ENCODE measurements at places on chromosomes 2 and 18.
A peak's percentile ranks its signal among the peaks of the same experiment; 100 is the strongest.

DNA sequence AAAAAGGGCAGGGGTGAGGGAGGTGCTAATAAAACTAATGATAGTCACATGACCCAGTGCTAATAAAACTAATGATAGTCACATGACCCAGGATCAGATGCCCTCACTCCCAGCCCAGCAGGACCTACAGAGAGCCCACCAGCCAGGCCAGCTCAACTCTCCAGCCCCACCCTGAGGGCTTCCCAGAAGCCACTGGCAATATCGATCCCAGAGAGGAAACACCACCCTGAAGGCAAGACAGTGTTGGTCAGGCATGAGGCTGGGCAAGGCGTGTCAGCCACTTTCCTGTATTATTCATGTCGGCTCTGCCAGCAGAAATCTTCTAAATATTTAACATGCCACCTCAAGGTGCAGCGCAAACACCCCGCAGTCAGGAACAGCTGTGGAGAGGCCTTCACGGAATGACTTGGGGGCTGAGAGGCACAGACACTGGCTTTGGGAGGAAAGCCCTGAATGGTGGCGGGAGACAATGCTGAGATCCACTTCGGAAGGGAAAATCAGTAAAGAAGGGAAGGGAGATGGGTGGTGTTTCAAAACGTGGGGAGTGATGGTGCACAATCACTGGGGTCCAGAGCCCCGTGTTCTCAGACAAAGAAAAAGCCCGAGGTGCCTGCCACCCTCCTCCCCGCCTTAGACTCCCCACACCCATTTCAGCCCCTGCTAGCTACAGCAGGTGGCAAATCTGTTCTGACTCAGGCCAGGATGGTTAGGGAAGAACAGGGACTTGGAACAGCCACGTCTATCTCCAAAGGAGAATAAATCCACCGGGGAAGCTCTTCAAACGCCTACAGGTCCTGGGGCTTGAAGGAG, 1.4 kb downstream of the REEP1 start:
- DNase-seq: peak; percentile 34

GRCh38 chr18:36576339-36576738, 252.5 kb downstream of the TPGS2 start:
- no peak for DNase-seq

- no peak for DNase-seq
Observed at GRCh38 chr2:11811036-11811654, 64.7 kb downstream of the LPIN1 start.

DNA sequence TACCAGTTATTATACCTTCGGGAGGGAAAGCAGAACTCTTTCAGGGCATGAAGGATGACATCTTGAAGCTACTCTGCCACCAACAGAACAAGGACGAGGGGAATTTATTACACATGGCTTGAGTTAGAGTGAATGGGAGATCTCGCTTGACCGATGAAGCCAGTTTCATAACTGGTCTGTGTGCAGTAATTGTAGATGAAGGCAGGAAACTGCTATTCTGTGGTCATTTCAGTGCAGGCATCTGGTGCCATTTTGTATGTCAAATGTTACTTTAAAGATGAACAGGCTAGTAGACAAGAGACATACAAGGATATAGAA, 20.5 kb downstream of the GREB1 start:
- DNase-seq: no peak

- DNase-seq: no peak
Observed at GRCh38 chr2:30371028-30371689, 75.9 kb upstream of the LCLAT1 start.

DNA sequence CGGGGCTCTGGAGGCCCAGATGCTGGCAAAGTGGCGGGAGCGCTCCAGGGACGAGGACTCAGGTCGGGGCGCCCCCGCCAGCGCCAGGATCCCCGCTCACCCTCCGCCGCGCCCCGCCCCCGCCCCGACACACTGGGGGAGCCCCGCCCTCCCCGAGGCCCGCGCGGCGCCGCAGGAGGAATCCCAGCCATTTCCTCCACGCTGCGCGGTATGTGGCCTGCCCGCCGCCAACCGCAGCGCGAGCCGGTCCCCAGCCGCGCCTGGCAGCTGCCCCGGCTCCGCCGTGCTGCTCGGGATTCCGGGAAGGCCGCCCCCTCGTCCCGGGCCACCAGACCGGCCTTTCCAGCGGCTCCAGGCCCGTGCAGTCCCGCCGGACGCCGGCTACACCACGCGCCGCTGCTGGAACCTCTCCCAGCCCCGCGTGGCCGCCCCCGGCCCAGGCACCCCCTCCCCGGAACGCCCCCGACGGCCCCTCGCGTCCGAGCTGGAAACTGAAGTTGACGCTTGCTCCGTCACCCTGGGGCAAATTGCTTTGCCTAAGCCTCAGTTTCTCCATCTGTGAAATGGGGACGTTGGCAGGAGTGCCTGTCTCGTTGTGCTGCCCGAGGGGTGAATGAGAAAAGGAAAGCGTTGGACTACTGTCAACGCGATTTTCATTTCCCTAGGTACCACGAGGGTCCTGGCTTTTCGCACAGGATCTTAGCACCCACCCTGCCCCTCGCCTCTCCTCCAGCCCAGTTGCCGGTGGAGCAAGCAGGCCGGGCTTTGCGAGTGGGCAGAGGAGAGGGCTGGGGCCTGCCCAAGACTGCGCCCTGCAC, 53.6 kb downstream of the PKDCC start:
- no peak for DNase-seq

- DNase-seq: no peak
Observed at GRCh38 chr2:152355409-152355831, 20.4 kb downstream of the FMNL2 start.

- DNase-seq: no peak
Observed at GRCh38 chr2:112304298-112304941, 29.0 kb downstream of the ZC3H6 start.

- no peak for DNase-seq
Observed at GRCh38 chr2:100742277-100743254, 77.4 kb upstream of the NPAS2 start.

- DNase-seq: no peak
Observed at GRCh38 chr18:63131106-63131958, 188.2 kb downstream of the BCL2 start.

DNA sequence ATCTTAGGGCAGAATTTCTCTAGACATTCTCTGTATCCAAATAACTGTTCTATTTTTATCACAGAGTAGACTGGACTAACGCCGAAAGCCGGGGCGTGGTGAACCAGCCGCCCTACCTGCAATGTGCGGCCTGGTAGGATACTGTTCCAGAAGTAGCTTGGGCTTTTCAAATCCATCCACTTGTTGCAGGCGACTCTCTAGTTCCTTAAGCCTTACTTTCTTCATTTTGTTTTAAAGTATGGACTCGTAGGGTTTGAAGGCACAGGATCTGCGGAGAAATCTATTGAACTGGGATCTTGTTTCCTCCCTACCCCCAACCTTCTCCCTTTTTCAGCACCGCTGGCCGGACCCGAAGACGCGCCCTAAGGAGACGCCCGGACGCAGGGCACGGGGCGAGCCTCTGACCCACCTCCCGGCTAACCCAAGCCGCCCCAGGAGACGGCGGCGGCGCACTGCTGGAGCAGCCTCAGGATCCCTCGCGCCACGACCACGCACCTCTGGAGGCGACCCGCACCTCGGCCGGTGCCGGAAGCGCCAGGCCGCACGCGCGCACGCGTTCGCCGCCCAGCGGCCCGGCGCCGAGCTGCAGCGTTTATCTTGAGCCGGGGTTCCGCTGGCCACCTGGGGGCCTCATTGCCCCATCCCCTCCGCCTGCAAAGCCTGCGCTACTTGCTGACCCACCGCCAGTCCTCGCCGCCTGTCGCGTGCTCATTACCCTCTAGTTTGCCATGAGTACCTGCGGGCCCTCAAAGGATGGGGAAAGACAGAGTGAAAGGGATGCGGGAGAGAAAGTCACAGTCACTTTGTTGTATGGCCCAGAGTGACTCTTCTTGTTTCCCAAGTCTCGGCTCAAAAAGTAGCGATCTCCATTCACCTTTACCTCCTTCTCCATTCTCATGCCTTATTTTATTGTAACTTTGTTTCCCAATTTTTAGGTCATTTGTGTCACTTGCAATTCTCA, at the start of gene METTL5:
METTL5 (minus strand) TSS at position 533 of the 961 bp plus-strand sequence; CDS start at position 225, 308 bp downstream.
- DNase-seq: peak; percentile 68

DNA sequence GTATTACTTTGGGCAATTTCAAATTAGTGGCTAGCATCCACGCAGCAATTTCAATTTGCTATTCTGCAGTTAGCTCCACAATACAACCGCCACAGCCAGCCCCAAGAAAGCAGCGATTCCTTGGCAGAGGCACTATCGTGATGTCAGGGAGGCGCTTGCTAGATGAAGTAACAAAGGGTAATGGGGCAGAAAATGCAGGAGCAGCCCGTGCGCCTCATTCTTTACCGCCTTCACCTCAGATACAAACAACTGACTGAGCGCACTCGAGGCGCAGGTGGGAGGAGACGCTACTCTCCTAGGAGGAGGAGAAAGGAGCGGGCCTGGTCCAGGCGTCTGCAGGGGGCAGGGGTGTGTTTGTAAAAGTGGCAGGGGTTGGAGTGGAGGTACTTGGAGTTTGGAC, 76.9 kb upstream of the ASB18 start:
- no peak for DNase-seq
